ENCODE measurements at places on chromosomes 16 and 17. TPM values are rescaled to one million over a fixed set of nuclear protein-coding genes. Genes with fewer than 3 reads are reported as not detected.

The NLRC5 gene
- 6.6 TPM for total RNA-seq

DNA sequence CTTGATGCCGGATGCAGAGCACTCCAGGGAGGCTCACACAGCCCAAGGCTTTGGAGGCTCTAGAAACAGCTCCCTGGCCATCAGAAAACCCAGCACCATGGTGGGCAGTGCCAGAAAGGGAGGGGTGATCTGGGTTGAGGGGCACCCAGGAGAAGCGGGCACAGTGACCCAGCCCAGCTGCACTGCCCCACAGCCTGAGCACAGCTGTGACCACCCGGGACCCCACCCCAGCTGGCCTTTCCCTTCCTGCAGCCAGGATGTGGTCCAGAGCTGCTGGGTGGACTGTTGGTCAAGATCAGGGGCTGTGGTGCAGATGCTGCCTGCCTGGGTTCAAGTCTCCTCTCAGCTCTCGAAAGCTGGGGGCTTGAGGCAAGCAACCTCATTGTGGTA is 223.1 kb downstream of the ZNF423 start:
- DNase-seq, result no peak

- DNase-seq, result no peak
Measured at GRCh38 chr17:82300707-82301270, 16.6 kb downstream of the CD7 start.

DNA sequence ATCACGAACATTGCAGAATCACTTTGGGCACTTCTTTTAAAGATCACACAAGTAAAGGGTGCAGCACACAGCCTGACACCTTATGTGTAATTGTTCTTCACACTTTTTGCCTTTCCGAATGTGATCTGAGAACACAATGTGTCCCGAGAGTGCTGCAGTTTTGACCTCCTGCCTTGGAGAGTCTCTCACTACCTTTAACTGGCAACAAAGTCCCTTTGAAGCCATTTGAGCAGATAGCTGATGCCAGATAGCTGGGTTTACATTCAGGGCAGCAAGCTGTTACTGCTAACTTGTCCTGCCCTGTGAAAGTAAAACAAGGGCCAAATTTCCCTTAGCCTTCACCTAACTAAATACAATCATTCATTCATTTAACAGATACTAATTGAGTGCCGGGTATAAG is 411.0 kb upstream of the DYNLRB2 start:
- DNase-seq, result no peak

The HBQ1 gene
- 2.4 TPM for total RNA-seq

DNA sequence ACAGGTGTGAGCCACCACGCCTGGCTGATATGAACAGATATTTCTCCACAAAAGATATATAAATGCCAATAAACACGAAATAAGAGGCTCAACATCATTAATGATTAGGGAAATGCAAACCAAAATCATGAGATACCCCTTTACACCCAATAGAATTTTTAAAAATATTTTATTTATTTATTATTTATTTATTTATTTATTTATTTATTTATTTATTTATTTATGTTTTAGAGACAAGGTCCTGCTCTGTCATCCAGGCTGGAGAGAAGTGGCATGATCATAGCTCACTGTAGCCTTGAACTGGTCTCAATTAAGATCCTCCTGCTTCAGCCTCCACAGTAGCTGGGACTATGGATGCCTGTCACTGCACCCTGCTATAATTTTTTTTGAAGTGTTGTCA is 30.8 kb downstream of the APPBP2 start:
- no peak for DNase-seq

DNA sequence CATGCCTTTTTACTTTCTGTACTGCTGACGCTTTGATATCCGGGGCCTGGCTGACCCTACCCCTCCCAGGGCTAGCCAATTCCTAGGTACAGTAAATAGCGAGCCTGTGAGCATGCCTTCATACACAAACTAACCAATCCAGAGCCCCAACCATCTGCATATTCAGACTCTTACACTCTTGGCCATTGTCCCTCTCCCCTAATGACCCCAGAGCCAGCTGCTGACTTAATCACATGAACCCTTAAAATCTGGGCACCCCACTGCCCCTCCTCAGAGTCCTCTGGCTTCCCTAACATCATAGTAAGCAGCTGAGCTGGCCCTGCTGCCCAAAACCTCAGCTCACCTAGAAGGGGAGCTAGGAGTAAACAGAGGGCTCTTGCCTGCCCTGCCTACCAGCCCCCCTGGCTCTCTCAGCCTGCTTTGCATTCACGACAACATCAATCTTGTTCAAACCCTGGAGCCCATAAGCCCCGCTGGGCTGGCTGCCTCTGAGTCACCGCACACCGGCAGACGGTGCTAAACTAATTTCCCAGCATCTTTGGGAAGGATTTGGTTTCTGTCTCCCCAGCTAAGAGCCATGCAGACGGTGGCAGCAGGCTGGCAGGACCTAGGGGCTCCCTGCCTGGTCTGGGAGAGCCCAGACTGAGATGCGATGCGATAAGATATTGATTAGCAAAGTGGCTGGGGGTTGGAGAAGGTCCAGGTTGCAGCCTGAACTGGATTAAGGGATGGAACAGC is 63.2 kb downstream of the CLEC19A start:
- DNase-seq, result no peak

DNA sequence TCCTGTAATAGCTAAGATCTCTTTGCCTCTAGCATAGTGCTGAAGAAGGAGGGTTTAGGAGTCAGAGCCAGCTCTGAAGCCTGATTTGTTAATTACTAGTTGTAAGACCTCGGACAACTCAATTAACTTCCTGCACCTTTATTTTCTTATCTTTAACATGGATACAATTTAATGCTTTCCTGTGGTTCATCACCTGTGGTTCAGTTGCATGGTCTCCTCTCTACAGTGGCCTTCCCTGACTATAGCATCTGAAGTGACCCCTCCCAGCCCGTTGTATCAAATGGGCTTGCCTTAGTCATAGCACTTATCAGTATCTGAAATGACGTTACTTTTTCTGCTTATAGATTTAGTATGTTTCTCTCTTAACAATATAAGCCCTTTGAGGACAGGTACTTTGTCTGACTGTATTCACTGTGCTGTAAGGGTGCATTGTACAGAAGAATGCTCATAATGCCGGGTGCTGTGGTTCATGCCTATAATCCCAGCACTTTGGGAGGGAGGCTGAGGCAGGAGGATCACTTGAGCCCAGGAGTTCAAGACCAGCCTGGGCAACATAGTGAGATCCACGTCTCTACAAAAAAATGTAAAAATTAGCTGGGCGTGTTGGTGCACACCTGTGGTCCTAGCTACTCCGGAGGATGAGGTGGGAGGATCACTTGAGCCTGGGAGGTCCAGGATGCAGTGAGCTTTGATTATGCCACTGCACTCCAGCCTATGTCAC is 2.6 kb upstream of the NDE1 start:
- DNase-seq, result no peak

The CCL16 gene
- total RNA-seq, result not detected

- DNase-seq, result peak; percentile 82
Measured at GRCh38 chr17:28811651-28812090, 30.9 kb downstream of the FAM222B start.

DNA sequence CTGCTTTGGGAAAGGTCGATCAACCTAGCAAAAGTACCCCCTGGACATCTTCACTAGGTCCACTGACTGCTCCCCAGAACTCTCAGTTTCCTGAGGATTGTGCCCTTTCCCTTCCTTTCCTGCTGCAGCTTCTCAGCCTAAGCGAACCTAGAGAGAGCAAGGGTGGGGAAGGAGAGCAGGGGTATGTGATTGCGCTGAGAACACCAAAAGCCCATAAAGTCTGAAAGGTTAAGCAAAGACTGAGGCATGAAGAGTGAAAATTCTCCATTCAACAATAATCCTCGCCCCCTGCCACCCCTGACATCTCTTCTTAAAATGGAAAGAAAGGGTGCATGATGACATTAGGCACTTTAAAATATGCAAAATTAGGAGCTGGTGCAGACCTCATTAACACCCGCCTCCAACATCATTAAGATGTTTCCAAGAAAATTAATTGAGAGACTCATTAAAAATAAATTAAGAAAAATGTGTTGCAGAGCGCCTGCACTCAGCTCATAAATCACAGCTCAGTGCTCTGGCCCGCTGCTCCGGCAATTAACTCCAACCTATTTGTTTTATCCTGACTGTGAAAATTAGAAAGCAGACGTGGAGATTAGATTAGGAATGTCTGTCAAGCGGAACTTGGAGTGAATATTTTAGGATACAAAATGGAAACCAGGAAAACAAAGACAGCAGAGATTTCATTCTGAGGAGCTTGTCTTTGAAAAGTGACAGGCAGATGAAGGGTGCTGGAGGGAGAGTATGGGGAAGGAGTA is 49.1 kb upstream of the PMFBP1 start:
- no peak for DNase-seq

DNA sequence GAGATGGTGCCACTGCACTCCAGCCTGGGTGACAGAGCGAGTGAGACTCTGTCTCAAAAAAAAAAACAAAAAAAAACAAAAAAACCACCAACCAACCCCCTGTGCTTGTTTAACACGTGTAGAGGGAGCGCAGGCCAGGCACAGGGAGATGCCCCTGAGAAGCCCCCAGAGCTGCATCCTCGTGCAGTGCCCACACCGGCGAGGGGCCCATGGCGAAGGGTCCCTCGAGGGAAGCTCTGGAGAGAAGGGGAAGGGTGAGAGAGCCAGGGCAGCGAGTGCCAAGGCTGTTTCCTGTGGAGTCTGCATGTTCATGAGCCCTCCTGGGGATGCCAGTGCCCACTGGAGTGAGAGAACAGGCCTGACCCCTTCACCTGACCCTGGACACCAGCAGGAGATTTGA is 47.8 kb upstream of the GSE1 start:
- no peak for DNase-seq

GRCh38 chr16:28534542-28535373 is 4.0 kb downstream of the NUPR1 start:
- DNase-seq, result no peak

The C17orf78 gene
- total RNA-seq, result not detected

- DNase-seq, result no peak
Measured at GRCh38 chr17:82327757-82328140, 5.8 kb downstream of the SECTM1 start.

The GJD3 gene
- 0.30 TPM for total RNA-seq

The B9D1 gene
- 25.9 TPM for total RNA-seq

The PSMD11 gene
- 79.4 TPM for total RNA-seq

The ABAT gene
- total RNA-seq, result 5.9 TPM

DNA sequence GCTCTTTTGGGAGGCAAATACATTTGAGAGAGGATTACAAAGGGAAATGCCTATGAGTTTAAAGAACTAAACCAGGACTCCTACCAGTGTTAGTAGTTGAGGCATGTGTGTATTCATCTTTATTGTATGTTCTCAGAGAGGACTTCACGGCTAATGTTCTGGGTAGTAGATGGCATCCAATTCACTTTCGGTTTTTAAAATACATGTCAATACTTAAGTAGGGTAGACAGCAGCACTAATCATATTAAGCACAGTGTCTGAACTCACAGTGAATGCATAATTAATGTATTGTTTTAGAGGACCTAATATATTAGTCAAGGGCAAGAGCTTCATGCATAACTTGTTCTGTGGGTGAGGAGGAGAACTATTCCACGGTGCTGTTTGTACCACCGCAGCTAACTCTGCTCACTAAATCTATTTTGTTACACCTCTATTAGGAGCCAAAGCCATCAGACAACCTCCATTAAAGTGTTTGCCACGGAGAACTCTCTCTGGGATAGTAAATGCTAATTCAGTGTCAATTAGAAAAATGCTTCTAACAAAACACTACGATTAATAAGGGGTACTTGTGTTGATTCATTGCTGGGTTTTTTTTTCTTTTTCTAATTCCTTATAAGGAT is 56.3 kb downstream of the COX10 start:
- DNase-seq, result peak; percentile 18

The TMEM235 gene
- not detected for total RNA-seq

The SLC13A2 gene
- total RNA-seq, result not detected

The DHX58 gene
- 9.3 TPM for total RNA-seq

The TBC1D3K gene
- total RNA-seq, result not detected

DNA sequence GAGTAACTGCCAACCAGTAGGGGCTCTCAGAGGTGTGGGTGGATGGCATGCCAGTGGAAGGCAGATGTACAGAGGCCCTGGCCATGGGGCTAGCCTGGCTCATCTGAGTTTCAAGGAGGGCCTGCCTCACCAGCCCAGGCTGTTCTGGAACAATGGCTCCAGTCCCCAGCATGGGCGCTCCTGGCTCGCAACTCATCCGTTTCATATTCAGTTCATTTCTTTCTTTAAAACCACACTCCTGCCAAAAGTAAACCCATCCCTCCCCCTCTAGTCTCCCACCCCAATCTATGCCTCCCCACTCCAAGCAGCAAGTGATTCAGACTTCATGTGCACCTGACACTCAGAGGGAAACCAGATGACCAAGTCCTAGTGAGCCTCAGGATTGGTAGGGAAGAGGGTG is 2.4 kb downstream of the CCL13 start:
- DNase-seq, result no peak

DNA sequence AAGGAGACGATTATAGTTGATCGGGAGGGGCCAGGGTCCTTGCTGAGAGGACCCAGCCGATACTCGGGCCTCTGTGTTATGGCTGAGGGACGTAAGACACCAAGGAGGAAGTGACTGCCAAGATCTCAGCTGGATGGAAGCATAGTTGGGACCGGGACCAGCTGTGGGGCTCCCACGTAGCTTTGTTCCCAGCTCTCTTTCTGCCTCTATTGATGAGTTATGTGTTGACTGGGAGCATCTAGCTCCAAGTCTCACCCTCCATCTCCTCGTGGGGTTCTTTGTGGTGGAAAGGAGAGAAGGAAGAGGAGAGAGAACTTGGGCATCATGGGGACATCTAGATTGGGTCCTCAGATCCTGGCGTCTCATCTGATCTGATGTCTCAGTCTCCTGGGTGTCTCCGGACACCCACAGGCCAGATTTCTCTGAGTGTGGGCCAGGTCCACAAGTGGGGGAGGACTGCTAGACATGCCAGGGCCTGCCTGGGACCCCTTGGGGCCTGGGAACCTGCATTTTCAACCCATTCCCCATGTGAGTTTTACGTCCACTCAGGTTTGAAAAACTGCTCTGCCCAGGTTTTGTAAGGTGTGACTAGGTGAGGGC is 1.0 kb downstream of the MGRN1 start:
- no peak for DNase-seq

The RNU2-1 gene
- not detected for total RNA-seq

The ADAD2 gene
- total RNA-seq, result 0.35 TPM

The C1QL1 gene
- 0.45 TPM for total RNA-seq

DNA sequence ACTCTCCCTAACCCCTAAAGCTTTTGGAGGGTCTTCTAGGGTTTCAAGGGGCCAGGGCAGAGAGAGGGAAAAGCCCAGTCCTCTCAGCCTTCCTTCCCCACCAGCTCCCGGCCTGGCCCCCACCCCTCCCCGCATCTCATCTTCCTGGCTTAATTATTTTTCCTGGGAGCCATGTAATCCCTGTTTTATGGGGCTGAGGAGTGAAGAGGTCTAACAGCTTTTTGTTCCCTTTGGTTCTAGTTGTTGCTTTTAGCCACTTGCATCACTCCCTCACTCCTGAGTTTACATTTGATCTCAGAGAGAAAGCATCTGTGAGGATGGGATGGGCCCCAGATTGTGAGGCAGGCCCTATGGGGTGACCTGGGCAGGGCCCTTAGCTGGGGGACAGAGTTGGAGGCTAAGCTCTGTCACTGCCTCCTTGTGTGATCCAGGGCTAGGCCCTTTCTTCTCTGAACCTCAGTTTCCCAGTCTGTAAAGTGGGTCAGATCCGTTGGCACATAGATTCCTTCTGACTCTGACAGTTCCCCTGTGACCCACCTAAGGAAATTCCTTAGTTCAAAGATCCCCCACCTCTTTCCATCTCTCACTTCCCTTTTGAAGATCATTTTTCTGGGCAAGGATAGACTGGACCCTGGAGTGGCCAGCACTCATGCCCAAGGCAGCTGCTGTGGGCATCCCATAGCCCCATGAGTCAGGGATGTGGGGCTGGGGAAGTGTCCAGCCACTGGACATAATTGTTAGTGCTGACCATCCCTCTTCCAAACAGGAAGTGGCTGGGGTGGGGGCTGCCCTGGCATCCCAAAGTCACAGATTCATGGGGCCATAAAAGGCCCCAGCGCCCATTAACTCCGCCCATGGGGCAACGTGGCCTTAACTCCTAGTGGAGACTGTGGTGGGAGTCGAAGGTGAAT is 20.1 kb downstream of the UNC119 start:
- peak; percentile 32 for DNase-seq

Measured in renal cortical epithelial cell (primary cell).